ENCODE measurements at places on chromosomes 2 and 18.
A peak's percentile ranks its signal among the peaks of the same experiment; 100 is the strongest.

DNA sequence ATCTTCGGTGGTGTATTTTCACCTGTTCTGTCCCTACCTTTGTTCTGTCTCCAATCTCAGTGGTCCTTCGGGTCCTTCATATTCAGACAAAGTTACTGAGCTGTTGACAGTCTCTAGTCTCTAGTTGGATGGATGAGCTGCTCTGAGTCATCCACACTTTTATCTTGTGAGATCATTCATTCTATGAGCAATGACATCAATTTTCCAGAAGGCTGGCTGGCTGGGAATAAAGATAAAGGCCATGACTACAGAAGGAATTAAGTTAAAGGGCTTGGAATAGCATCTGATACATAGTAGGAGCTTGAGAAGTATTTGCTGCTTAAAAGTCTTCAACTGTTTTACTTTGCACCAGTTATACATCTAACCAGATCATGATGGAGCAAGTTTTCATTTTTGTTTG, 43.1 kb upstream of the SLC39A10 start:
- no peak for DNase-seq

- DNase-seq: no peak
Observed at GRCh38 chr18:62420151-62420512, 95.0 kb downstream of the TNFRSF11A start.

DNA sequence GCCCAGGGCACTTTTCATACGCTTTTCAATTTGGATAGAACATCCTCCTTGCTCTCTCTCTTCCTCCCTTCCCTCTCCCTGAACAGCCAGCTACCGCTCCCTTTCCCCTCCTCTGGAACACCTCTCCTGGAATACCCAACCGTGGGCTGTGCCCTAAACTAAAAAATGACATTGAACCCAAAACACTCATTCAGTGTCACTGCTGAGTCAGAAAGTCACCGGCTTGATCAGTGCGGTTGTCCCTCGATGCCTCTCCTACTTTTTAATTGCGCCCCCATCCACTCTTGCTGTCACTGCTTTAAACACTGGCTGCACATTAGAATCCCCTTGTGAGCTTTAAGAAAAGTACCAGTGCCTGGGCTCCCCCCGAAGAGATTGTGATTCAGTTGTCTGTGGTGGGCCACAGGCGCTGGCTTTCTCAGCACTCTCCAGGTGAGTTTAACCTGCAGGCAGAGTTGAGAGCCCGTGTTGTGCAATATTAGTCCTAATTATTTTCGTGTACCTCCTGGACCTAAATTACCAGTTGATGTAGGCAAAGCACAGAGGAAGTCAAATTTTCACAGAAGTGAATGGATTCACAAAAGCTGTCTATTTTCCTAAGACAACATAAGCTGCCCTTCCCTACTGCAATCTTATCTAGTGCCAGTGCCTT, 302.0 kb downstream of the PRKCE start:
- no peak for DNase-seq

GRCh38 chr2:159867567-159868361, 69.8 kb upstream of the CD302 start:
- no peak for DNase-seq

- no peak for DNase-seq
Observed at GRCh38 chr2:6970551-6970950, 53.3 kb downstream of the RNF144A start.

DNA sequence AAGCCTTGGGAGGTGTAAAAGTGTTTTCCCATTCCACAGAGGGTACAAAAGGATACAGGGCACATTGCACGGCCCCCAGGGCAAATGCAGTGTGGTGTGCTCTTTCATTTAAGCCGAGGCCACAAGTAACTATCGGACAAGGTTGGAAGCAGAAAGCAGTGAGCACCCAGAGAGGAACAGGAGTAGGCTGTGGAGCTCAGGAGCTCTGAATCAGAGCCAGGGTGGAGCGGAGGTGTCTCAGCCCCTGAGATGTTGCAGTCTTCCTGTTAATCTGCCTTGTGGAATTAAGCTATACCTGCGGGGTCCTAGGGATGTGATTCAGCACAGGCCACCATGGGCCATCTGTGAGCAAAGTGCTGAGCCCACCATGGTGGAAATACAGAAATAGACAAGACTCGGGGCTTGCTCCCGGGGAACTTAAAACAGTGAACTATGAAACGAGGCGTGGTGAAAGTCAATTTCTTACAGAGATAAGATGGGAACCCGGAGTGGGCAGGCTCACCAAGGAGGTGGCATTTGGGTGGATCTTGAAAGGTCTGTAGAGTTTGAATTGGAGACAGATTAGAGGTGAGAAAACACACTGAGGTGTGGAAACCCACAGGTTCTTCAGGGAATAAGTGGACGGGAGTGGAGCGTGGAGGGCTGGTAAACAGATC, 44.0 kb downstream of the ASAP2 start:
- no peak for DNase-seq

DNA sequence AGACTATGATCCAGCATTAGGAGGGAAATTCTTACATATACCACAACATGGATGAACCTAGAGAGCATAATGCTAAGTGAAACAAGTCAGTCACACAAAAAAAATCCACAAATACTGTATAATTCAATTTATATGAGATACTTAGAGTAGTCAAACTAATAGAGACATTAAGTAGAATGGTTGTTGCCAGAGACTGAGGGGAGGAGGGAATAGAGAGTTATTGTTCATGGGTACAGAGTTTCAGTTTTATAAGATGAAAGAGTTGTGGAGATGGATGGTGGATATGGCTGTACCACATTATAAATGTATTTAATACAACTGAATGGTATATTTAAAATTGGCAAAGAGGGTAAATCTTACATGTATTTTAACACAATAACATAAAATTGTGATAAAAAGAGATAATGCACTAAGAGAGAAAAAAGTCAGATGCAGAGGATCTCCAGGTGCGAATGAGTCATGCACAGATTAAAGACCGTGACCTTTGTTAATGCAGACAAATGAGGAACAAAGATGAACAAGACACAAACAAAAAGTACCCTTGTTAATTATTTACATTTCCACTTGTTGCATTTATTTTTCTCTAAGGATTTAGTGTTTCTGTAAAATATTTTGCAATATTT, 541.7 kb upstream of the MEX3C start:
- no peak for DNase-seq

DNA sequence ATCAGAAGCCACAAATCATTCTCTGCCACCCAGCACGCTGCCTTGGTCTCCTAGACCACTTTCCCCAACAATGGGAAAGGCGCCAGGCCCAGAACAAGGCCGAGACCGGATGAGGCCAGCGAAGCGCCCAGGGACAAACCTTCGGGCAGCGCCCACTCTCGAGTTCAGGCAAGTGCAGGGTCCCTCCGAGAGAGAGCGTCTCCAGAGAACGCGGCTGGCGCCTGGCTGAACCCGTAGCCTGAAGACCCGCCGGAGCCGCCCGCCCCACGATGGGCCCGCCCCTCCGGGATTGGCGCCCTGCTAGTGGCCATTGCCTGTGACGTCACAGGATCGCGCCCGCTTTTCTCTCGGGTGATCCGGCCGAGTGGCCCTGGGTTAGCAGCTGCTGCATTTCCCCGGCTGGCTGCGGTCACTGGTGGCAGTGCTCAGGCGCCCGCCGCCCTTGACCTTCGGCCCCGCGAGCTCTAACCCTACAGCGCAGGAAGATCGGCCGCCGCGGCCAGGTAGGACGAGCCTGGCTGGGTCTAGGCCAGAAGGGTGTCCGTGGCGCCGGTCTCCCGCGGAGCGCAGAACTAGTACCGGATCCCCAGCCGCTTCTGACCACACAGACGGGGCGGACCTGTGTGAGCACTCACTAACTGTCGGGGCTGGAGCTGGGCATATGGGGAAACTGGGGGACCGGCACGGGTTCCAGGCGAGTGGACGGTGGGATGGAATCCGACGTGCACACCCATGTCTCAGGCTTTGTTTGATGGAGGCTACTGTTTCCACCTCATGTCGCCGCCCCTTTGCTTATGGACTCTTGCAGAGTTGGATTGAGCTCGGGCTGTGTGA, at the start of gene FAHD2A:
TSS of gene FAHD2A (plus strand) at position 339 of the 834 bp plus-strand sequence. CDS start 2,851 bp downstream, outside the sequence.
- DNase-seq: peak; percentile 85

- DNase-seq: no peak
Observed at GRCh38 chr2:99562516-99562915, 72.7 kb upstream of the REV1 start.

- no peak for DNase-seq
Observed at GRCh38 chr2:129092956-129093355, 774.3 kb upstream of the HS6ST1 start.

GRCh38 chr2:179020156-179020750, 29.7 kb downstream of the CCDC141 start:
- DNase-seq: no peak

DNA sequence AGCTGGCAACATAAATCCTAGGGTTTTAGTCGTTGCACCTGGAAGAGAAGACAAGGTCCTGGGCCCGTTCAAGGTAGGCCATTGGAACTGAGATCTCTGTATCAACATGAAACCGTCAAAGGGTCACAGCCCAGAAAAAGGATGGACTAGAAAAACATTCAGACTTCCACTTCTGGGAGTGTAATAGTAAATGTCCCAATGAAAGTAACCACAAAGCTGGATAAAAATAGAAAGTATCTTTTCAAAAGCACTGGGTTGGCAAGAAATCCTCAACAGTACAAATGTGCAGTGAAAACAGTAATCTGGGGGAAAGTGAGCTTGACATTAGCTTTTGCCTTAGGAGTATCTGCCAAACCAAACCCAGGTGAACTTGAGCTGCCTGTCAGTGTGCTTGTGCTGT, 12.9 kb downstream of the CGREF1 start:
- no peak for DNase-seq

- DNase-seq: no peak
Observed at GRCh38 chr2:32220445-32220844, 44.2 kb downstream of the NLRC4 start.

DNA sequence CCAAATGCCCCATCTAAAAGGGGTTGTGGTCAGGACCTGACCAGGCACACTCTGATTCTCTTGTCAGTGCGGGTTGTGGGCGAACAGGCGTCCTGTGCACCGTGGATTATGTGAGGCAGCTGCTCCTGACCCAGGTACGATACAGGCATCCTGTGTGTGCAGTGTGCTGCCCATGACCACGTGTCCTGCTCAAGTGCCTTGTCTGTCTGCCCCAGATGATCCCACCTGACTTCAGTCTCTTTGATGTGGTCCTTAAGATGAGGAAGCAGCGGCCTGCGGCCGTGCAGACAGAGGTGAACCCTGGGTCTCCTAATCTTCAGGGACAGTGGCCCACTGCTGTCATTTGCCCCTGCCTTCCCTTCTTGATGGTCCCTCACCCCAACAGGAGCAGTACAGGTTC, 14.6 kb downstream of the PTPN18 start:
- no peak for DNase-seq

DNA sequence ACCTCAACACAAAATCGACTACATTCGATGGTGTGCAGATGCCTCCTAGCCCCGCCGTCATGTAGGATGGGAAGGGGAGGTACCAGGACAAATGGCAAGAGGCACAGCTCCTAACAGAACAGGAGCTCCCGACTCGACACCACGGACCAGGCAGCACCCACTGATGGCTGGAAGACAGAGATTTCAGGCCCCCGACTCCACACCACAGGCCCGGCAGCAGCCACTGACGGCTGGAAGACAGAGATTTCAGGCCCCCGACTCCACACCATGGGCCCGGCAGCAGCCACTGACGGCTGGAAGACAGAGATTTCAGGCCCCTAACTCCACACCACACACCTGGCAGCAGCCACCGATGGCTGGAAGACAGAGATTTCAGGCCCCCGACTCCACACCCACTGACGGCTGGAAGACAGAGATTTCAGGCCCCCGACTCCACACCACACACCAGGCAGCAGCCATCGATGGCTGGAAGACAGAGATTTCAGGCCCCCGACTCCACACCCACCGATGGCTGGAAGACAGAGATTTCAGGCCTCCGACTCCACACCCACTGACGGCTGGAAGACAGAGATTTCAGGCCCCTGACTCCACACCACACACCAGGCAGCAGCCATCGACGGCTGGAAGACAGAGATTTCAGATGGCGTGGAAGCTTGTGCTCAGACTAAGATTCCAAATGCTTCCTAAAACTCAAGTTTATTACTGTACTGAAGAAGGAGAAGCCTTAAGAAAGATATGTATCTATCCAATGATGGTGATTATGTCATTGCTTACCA, 135.5 kb downstream of the EIPR1 start:
- DNase-seq: no peak

- no peak for DNase-seq
Observed at GRCh38 chr2:173898996-173899395, 66.2 kb downstream of the SP3 start.

DNA sequence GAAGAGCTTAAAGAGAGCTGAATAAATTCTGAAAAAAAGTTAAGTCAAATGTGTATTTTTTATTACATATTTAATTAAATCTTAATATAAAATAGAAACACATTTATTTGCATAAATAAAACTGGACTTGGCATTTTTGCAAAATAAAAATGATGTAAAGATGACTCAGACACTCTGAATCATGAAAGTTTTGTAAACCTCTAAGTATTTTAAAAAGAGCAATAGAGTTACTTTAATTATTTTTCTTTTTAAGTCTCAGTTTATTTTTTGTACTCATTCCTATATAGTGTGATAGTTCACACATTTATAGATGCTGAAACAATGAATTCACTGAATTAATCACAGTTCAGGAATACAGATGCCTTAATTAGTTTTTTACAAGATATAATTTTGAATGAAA, 109.9 kb upstream of the DTNA start:
- no peak for DNase-seq

GRCh38 chr2:148603562-148603920, 41.0 kb upstream of the EPC2 start:
- DNase-seq: no peak

DNA sequence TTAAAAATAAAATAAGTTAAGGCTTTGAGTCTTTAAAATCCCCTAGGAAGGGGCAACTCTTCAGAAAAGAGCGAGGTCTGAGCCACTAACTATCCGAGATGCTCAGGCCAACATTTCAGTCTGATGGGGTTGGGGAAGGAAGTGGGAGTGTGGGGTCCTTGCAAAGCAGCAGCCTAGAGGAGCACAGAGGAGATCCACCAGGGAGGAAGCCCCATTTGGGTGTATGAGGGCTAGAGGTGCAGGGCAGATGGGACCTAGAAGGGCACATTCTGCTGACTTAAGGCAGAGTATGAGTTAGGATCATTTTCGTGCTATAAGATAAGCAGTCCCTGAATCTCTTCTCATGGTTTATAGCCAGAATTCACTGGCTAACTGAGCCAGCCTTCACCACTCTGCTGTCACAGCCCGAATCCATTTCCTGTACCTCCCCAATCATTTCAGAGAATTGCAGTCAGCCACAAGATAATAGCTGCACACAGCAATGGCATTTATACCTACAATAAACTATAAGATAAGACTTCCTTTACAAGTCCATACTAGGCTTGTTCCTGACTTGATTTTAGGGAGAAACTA, 37.0 kb downstream of the MRPL30 start:
- DNase-seq: no peak

GRCh38 chr2:17969661-17970060, 91.2 kb downstream of the KCNS3 start:
- no peak for DNase-seq

GRCh38 chr18:12838178-12838634, 45.8 kb downstream of the PTPN2 start:
- DNase-seq: no peak

GRCh38 chr18:36183987-36184386, 3.3 kb upstream of the MOCOS start:
- no peak for DNase-seq

- DNase-seq: no peak
Observed at GRCh38 chr2:28025123-28025522, 134.6 kb downstream of the BABAM2 start.

GRCh38 chr18:30982285-30982992, 60.1 kb downstream of the DSC3 start:
- no peak for DNase-seq

All from stimulated activated CD8-positive, alpha-beta memory T cell treated with anti-CD3 and anti-CD28 coated beads, Interleukin-7, amount 100 ng/mL, for 1 hour (primary cell).